ENCODE measurements at places on chromosomes 2 and 18. TPM values are rescaled to one million over a fixed set of nuclear protein-coding genes. Genes with fewer than 3 reads are reported as not detected.

- DNase-seq, result no peak
These were observed 421.4 kb upstream of the TCF4 start for GRCh38 chr18:56009411-56009810.

GRCh38 chr2:127382831-127383230 lies 4.9 kb downstream of the MAP3K2 start:
- DNase-seq, result no peak

DNA sequence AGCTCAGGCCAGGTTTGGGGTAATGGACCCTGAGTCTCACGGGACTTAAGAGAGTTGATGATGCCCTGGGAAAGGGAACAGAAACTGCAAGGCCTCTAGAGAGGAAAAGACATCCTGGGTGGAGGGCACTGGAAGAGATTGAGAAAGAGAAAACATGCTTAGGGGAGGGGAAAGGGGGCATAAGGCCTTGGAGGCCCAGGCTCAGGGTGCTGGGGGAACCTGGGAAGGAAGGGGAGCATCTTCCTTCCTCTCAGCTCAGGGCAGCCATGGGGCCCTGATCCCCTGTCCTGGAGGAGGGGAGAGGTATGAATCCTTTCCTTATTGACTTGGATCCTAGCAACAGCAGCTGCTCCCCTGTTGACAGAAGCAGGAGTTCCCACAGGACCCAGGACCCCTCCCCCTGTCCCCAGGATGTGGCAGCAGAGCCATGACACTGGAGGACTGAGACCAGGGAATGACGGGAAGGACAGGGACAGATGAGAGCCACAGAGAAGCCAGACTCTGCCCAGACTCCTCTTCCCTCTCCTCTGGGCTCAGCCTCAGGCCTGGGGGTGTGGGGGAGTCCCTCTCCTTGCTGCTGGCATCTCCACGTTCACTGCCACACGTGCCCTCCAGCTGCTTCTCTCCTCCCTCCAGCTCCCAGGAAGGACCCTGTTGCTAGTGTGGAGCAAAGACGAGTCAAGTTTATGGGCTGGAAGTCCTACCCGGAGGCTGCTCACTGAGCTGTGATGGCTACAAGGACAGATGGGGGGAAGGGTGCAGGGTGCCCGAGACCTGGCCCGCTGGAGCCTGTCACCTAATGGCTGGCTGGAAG lies 815 bp downstream of the GPBAR1 start:
- DNase-seq, result no peak

- no peak for DNase-seq
These were observed 109.9 kb upstream of the CRIM1 start for GRCh38 chr2:36245651-36246050.

- no peak for DNase-seq
These were observed 38.2 kb downstream of the CERS6 start for GRCh38 chr2:168494190-168494711.

GRCh38 chr2:222730366-222730999 lies 59.0 kb downstream of the MOGAT1 start:
- no peak for DNase-seq

DNA sequence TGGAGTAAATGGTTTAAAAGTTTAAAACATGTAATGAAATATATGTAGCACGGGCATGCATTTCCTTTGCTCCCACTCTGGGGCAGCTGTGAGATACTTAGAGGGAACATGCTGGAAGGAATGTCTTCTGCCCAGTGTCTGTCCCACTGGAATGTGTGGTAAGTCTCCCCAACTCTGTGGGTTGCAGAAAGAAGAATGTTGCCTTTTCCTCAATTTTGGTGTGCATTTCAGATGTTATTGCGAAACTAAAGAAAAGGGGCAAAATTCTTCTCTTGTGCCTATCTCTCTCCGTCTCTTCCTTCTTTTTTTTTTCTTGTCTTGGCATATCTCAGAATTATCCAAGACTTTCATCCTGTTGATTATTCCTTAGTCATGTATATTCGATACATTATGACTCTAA lies 201.1 kb downstream of the SH3RF3 start:
- DNase-seq, result no peak

DNA sequence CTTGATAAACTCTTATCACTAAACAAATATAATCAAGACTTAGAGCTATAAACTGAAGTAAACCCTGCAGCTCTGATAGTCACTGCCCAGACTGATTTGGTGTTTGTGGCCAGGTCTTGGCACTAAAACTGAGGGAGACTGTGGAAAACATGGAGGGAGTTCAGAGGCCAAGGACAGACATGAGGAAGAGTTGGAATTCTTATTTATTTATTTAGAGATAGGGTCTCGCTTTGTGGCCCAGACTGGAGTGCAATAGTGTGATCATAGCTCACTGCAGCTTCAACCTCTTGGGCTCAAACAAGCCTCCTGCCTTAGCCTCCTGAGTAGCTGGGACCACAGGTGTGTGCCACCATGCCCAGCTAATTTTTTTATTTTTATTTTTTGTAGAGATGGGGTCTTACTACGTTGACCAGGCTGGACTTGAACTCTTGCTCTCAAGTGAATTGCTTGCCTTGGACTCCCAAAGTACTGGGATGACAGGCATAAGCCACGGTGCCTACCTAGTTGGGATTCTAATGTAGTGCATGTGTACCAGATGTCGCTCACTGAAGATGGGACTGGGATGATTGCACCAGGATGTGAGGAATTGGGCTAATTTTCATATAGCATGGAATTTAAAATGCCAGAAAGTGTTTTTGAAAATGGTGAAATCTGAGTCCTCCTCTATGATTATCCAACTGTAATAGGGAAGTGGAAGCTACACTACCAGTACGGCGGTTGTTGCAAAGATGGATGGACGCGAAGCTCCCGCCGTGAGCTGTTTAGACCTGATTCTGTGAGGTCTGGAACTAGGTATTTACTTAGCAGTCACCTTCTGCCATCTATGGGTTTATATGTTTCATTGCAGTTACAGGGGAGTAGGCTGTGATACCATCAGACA lies 52.7 kb upstream of the CTLA4 start:
- DNase-seq, result peak; percentile 76

CYBRD1 gene
- total RNA-seq, result 184 TPM

CYP27A1 gene
- total RNA-seq, result 10.8 TPM

TMEM37 gene
- total RNA-seq, result 1.5 TPM

GAREM1 gene
- total RNA-seq, result 11.6 TPM

WNT10A gene
- 5.7 TPM for total RNA-seq

TXNDC2 gene
- total RNA-seq, result not detected

REG1B gene
- not detected for total RNA-seq

BUB1 gene
- 16.7 TPM for total RNA-seq
